ENCODE measurements at places on chromosomes 2 and 18.

- DNase-seq = no peak
These were observed 145.5 kb downstream of the CYP26B1 start for GRCh38 chr2:72001937-72002690.

DNA sequence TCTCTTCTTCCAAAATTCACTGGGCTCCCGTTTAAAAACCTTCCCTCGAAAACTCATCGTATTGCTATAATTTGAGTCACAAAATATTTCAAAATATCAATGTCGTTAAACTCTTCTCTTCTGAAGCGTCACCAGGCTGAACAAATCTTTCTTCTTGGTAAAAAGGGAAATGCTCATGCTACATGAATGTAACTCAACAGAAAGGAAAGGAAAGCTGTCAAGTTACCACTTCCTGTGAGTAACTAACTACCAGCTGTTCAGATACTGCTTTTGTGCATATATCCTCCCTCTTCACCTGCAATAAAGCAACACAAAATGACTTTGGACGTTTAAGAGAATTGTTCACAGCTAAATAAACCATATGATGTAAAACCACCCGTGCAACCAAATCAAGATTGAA lies 95.4 kb downstream of the DOCK10 start:
- DNase-seq = no peak

DNA sequence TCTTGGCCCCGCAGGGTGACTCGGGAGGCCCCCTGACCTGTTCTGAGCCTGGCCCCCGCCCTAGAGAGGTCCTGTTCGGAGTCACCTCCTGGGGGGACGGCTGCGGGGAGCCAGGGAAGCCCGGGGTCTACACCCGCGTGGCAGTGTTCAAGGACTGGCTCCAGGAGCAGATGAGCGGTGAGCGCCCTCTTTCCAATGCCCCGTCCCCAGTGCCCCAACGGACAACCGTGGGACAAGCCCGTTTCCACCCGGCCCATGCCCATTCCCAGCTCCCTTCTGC lies 2.6 kb upstream of the CHRND start:
- no peak for DNase-seq

- DNase-seq = peak; percentile 82
These were observed 6.3 kb downstream of the RAB12 start for GRCh38 chr18:8615397-8616027.

DNA sequence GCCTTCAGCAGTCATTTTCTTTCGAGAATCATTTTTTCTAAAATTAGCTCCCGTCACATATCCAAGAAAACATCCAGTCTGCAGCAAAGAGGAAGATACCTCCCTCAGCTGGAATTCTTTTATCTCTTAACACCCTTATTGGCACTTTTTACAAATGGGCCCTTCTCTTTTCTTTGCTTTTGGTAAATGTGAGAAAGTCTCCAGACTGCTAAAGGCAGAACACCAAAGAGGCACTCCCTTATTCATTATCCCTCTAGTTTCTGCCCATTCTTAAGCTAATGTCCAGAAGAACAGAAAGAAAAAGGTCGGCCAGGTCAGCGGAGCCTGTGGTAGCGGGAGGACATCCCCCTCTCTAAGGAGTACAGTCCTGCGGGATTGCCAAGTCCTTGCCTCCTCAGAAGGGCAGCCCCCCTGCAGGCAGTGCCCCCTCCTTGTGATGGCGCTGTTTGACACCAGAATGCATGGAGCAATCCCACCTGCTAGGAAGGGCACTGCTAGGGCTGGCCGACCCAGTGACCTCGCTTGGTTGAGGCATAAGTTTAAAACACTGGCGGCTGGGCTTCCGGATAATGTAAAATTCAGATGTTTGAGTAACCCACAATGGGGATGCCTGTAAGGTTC lies 34.0 kb downstream of the ST6GAL2 start:
- no peak for DNase-seq

DNA sequence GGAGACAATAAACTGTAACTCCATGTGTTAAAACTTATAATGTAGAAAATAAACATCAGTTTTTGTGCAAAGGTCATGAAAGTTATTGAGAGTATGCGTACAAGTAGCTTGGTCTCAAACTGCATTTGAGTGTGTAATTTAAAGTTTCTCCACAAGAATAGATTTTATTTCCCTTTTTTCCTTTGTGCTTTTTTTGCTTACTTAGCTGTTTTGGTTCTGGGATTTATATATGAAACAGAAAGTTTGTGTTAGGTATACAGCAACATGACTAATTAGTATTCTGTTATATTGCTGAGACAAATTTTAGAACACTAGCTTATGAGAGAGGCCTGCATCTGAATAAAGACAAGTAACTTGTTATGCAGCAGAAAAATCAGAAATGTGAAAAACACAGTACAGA lies 67.5 kb downstream of the GTF2A1L start:
- DNase-seq = no peak

DNA sequence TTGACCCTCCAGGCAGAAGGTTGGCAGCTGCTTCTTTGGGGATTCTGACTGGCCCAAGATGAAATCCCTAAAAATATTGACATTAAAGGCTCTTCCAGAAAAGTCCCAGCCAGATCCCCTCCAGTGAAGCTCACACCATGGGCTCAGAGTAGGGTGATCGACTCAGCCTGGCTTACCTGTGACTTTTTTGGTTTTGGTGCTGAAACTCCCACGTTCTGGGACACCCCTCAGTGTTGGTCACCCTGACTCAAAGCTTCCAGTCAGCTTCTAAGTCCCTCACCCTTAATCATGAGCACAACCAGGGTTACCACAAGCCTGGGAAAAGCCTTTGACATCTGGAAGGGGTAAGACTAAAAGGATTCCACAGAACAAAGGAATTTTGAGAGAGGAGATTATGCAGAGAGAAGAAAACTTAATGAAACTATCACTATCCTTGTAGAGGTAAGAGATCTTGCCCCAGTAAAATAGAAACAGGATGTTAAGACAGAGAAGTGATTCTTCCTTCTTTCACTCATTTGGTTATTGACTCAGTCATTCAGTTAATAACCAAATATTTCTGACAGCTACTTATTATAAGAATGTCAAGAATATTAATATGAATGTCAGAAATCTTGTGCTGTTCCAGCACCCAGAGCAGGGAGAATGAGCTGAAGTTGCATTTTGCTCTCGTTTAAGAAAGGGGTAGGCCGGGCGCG lies 66.8 kb upstream of the SEC11C start:
- no peak for DNase-seq

DNA sequence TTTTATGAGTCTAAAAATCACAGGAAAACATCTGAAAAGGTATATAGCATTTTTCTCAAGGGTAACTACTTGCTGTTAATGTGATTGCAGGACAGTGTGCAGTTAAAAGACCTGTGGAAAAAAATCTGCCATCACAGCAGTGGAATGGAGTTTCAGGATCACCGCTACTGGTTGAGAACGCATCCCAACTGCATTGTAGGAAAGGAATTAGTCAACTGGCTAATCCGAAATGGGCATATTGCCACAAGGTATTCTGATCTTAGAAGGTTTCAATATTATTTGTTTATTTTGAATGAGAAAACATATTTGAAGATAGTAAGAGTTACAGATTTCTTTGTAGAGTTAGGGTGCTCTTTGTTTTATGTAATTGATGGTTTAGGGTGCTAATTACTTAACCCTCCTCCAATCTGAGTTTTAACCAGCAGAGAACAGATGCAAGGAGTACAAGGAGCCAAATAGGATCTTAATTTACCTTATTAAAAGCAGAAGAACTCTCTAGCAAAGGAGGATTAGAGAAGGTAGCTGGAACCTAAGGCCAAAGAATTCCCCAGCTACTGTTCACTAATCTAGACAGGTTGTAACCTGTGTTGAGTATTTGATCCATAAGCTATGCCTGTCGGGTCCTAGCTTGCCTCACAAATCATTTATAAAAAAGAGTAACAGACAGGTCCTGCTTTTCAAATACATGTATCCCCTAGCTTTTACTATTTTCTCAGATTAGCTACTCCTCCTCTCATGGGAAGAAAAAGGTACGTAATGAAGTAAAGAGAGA lies 35.0 kb downstream of the PIKFYVE start:
- no peak for DNase-seq

- DNase-seq = peak; percentile 64
These were observed 126.1 kb downstream of the HNMT start for GRCh38 chr2:138090330-138090729.

GRCh38 chr2:169365029-169365480 lies 2.7 kb upstream of the LRP2 start:
- DNase-seq = no peak

GRCh38 chr18:44725300-44726058 lies 44.8 kb downstream of the SETBP1 start:
- DNase-seq = no peak

DNA sequence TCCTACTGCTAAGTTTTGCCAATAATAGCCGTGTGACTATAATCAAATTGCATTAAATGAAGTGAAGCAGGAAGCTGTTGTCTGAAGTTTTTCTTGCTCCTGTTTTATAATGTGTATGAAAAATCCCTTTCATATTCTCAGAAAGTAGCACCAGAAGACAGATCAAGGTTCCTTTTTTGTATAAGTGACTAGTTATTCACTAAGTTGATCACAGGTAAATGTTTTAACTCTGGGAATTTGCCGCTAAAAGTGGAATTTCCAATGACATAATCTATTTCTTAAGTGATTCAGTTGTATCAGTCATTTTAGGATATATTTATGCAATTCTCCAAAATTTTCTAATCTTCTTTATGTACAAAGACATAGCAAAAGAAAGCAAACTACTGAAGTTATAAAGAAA lies 99.6 kb downstream of the DPP4 start:
- no peak for DNase-seq

DNA sequence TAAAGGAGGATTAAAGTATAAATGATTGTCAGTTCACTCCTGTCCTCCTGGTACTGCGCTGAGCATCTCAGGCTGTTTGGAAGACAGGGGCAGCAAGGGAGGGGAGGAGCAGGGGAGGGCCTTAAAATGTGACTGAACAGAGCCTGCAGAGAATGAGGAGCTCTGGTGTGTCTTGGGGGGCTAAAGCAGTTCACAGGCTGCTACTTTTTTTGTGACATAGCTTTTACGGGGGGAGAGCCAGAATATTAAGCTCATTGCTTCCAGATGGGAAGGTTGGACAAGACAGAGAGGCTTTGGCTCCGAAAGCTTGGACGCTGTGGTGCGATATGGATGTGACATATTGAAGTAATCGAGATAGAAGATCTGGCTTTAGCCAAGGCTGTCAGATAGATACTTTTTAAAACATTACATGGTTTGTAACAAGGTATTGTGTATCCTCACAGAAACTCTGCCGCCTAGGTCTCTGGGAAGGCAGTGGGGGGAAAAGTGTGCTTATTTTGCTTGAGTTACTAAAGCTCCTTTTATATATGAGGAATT lies 40.5 kb downstream of the RDH14 start:
- no peak for DNase-seq

GRCh38 chr2:140696449-140696848 lies 1434.4 kb downstream of the LRP1B start:
- DNase-seq = no peak

GRCh38 chr2:205914213-205915129 lies 171.5 kb downstream of the INO80D start:
- DNase-seq = no peak

DNA sequence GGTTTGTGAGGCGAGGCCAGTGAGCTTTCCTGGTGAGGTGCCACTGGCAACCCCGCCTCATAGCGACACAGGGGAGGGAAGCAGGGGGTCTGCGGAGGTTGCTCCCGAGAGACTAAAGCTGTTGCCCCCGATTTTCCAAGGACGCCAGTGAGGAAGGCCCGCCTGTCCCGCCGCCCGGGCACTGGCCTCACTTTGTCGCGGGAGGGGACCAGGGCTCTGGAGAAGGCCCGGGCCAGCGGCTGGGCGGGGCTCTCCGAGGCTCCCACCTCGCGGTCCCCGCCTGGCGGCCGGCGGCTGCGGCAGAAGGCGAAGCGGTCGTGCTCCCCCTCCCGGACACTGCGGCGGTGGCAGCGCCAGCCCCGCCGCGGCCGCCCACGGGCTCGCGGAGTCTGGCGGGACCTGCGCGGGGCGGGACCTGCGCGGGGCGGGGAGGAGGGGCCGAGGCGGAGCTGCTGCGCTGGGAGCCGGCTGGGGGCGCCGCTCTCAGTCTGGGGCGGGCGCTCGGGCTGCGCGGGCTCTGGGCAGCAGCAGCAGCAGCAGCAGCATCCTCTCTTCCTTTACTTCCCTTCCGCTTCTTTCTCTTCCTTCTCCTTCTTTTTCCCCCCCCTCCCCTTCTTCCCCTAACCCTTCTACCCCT lies at the start of gene MAP2:
Gene MAP2, plus strand, starts transcription at position 486 of the 637 bp plus-strand sequence. CDS start 229,124 bp downstream, outside the sequence.
- peak; percentile 94 for DNase-seq

DNA sequence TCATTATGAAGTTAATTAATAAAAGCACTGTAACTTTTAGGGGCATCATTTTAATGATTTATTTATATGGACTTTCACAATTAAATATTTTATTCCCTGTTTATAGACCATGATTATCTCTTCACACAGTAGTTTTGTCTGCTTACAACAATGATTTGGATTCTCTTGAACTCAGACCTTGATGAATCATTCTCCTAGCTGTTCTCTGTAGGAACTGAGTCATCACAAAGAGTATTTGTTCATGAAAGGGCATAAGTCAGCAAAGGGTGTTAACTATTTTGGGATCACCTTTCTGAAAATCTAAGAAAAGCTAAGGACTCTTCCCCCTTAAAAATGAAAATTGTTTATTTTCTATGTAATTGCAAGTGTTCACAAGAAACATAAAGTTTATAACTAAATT lies 461.1 kb upstream of the UBE2E3 start:
- DNase-seq = no peak

GRCh38 chr2:75619956-75620740 lies 26.4 kb upstream of the MRPL19 start:
- DNase-seq = no peak

DNA sequence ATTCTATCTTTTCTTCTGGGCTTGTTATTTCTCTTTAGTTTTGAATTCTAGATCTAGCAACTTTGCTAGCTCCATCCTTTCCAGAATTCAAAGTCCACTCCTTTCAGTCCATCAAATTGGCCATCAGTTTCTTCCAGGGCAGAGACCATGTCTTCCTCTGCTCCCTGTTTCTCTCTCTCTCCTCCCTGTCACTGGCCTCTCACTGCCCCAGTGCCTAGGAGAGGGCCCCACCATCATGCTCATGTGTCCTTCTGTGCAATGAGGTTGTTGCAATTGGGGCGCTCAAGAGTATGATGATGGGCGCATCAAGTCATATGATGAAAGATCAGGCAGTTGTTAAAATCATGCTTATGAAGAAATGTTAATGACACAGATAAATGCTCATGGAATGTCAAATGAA lies 159.2 kb upstream of the HS6ST1 start:
- no peak for DNase-seq

GRCh38 chr18:63307551-63308200 lies 11.9 kb downstream of the BCL2 start:
- no peak for DNase-seq

DNA sequence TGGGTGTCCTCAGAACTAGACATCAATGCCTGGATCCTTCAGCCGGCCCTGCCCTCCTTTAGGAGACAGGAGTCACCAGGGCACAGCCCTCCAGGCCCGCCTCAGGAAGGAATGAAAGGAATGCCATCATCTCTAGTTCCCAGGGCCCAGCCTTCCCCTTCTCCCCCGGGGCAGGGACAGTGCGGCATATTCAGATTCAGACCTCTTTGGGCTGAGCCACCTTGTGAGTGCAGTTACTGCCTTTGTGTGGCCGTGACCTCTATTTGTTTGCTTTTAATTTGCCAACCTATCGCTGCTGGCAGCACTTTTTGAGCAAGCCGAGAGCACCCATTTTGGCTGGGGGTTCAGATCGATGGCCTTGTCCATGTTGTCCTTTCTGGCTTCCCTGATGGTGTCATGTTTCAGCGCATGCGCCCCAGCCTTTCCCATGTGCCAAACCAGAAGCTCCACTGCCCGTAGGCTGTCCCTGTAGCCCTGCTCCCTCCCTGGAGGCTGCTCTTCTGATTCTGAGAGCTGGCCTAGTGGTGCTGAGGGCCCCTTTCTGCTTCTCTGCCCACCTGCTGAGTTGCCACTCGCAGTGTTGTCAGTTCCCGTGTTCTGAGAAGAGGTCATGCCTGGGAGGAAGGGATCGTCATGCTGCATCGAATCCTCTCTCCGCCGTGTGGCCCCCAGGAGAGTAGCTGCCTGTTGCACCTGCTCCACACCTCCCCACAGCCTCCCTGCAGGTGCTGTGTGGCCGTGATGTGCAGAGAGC lies 10.9 kb downstream of the ANKRD23 start:
- no peak for DNase-seq
